Endodermal cell (in vitro differentiated cells): ENCODE measurements at places on chromosomes 6 and 20. TPM values are rescaled to one million over a fixed set of nuclear protein-coding genes. Genes with fewer than 3 reads are reported as not detected.

COL11A2 gene
- 0.86 and 1.3 TPM in 2 replicates for total RNA-seq

CYP21A2 gene
- 0.63 TPM in 1 of 2 replicates, not detected in the other for total RNA-seq

SPEF1 gene
- 0.35 to 1.2 TPM (median 0.48 TPM) in 3 replicates for total RNA-seq

TPD52L2 gene
- total RNA-seq = 51.8 to 68.5 TPM (median 68.3 TPM) in 3 replicates

MRAP2 gene
- total RNA-seq = 9.5 to 10.7 TPM (median 10.3 TPM) in 3 replicates

SCRT2 gene
- total RNA-seq = not detected in 3 replicates

GABRR1 gene
- total RNA-seq = 0.46 and 0.47 TPM in 2 replicates

NAPB gene
- 14.7 and 16.5 TPM in 2 replicates for total RNA-seq

EYA4 gene
- 0.11 to 0.34 TPM in 2 of 3 replicates, not detected in the other for total RNA-seq

FOXQ1 gene
- total RNA-seq = 7.8 to 20.7 TPM (median 8.4 TPM) in 3 replicates

ERGIC3 gene
- total RNA-seq = 216 and 217 TPM in 2 replicates

PCMTD2 gene
- total RNA-seq = 136 and 158 TPM in 2 replicates

SDC4 gene
- 118 to 286 TPM (median 119 TPM) in 3 replicates for total RNA-seq

CCDC170 gene
- 2.2 to 3.9 TPM (median 3.3 TPM) in 3 replicates for total RNA-seq

C20orf141 gene
- total RNA-seq = not detected in 2 replicates

LRRC73 gene
- 0.46 to 1.0 TPM (median 0.63 TPM) in 3 replicates for total RNA-seq

GFRAL gene
- total RNA-seq = not detected in 2 replicates
